Activated CD8-positive, alpha-beta T cell treated with anti-CD3 and anti-CD28 coated beads, Interleukin-2, amount 10 ng/mL, durations not matched to agents 7 days and 5 days (primary cell): ENCODE measurements at places on chromosomes 16 and 17.

DNA sequence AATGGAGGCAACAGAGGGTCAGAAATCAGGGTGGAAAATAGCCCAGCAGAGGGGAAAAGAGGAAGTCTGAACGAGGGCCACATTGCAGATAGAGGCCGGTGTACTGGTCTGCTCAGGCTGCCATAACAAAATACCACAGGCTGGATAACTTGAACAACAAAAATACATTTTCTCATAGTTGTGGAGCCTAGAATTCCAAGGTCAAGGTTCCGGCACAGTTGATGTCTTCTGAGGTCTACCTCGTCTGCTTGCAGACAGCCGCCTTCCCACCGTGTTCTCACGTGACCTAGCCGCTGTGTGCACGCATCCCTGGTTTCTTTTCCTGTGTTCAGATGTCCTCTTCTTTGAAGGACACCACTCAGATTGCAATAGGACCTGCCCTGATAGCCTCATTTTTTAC, 249.4 kb downstream of the WWOX start:
- DNase-seq, result no peak

DNA sequence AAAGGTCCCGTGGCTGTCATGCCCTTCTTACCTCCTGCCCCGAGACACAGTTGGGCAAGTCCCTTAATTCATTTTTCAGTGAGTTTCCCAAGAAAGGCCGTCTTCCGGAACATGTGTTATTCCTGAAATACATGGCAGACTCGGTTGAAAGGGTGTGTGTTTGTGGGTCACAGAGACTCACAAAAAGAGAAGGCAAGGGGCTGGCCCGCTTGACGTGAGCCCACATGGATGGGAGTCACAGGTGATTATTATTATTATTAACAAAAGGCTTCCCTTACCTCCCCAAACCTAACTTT, 34.1 kb upstream of the CCR7 start:
- no peak for DNase-seq

DNA sequence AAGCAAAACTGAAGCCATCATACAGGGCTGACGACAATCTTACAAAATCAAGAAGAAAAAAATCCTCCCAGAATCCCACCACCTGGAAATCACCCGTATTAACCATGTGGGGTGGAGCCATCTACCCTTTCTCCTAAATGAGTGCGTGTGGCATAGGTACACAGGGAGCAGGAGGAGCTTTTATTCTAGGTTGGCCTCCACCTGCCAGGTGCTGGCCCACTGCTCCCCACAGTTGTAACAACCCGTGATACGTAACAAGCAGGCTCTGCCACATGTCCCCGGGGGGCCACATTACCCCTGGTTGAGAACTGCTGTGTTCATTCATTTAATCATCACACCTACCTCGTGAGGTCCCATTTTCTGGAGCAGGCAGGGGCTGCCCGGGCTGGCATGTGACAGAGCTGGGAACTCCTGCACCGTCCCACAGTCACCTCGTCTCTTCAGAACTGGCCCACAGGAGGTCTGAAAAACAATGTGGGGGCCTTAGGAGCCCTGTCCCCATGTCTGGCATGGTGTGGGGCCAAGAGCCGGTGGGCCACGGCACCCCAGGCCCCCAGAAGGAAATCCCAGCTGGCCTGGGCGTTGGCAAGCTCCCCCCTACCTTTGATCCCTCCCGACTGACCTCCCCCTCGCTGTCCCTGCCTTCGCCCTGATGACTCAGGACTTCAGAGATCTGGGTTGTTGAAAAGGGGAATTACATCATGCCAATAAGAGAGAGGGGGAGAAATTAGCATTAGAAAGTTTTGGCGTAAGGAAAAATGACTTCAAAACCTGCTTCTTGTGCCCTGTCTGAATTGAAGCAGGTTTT, 12.9 kb downstream of the CMIP start:
- DNase-seq, result no peak

- DNase-seq, result no peak
Observed at GRCh38 chr17:1100382-1100781, 79.4 kb downstream of the ABR start.

DNA sequence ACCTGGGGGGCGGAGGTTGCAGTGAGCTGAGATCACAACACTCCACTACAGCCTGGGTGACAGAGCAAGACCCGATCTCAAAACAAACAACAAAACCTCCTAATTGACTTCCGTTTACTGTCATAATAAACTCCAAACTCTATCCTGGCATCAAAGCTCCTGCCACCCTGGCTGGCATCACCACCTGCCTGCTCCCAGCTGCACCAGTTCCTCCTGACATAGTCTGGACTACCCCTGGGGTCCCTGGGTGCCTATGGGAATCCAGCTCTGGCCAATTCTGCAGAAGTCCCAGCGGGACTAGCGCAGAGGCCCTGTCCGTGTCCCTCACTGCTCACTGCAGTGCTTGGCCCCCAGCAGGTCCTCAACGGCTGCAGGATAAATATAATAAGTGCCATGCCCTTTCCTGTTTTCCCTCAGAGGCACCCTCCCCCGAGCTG, 723 bp downstream of the NTHL1 start:
- no peak for DNase-seq

GRCh38 chr16:50839356-50839755, 97.5 kb downstream of the CYLD start:
- DNase-seq, result no peak

DNA sequence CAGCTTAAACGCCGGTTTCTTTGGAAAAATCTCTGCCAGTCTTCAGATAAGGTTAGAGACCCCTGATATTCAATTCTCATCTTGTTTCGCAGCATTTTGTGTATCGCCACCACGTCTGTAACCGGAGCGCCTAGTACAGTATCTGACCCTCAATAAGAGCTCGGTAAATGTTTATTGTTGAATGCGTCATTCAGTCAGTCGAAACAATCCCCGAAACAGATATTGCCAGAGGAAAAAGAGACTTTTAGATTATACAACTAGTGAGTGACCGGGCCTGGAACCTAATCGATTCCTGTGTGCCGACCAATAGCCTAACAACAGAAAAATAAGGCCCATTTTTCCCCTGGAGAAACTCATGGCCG, 626 bp downstream of the PELP1 start:
- no peak for DNase-seq

- DNase-seq, result no peak
Observed at GRCh38 chr16:84498223-84498610, 6.2 kb downstream of the MEAK7 start.
